ENCODE measurements at places on chromosomes 5 and 9. TPM values are rescaled to one million over a fixed set of nuclear protein-coding genes. Genes with fewer than 3 reads are reported as not detected.

Gene TAF11L10
- not detected for total RNA-seq

Gene UBE2R2
- 15.1 TPM for total RNA-seq

Gene ARL10
- 0.20 TPM for total RNA-seq

Gene NOP16
- total RNA-seq: 237 TPM

Gene PHYHD1
- total RNA-seq: not detected

Gene CMYA5
- total RNA-seq: 0.07 TPM
